ENCODE measurements at places on chromosomes 2 and 18. TPM values are rescaled to one million over a fixed set of nuclear protein-coding genes. Genes with fewer than 3 reads are reported as not detected.

FMNL2 gene
- total RNA-seq, result 26.3 TPM

KCNS3 gene
- total RNA-seq, result 1.1 TPM

TMEM247 gene
- total RNA-seq, result not detected

LNPK gene
- total RNA-seq, result 8.3 TPM

DSG1 gene
- not detected for total RNA-seq

KIF3C gene
- total RNA-seq, result 49.3 TPM

CHST9 gene
- not detected for total RNA-seq

RAB17 gene
- 0.36 TPM for total RNA-seq

PTPRN gene
- 1.7 TPM for total RNA-seq

TXNDC2 gene
- total RNA-seq, result 0.08 TPM
